ENCODE measurements at places on chromosomes 3 and 15. TPM values are rescaled to one million over a fixed set of nuclear protein-coding genes. Genes with fewer than 3 reads are reported as not detected.
A peak's percentile ranks its signal among the peaks of the same experiment; 100 is the strongest.

DNA sequence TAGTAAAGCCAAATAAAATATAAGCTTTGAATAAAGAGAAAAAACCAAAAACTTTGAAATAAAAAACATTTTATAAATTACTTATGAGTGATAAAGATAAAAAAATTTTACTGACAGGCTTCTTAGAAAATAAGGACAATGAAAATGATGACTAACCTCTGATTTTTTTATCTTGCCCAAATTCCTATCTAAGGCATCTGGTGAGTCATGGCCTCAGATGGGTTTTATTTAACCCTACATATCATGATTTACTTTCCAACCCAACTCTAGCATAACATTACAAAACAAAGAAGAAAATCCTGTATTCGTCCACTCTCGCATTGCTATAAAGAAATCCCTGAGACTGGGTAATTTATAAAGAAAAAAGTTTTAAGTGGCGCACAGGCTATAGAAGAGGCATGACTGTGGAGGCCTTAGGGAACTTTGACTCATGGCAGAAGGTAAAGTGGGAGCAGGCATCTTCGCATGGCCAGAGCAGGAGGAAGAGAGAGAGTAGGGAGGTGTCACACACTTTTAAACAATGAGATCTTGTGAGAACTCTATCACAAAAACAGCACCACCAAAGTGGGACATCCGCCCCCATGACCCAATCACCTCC lies 152.1 kb downstream of the NEK10 start:
- no peak for DNase-seq

CCRL2 gene
- polyA plus RNA-seq: 0.53 TPM

- no peak for DNase-seq
Observed at GRCh38 chr15:66819084-66819483, 117.0 kb downstream of the SMAD6 start.

NRG4 gene
- 0.78 TPM for polyA plus RNA-seq

DUOXA1 gene
- polyA plus RNA-seq: 1.5 TPM

GRCh38 chr15:83292317-83292716 lies 7.9 kb upstream of the BNC1 start:
- DNase-seq: no peak

NMB gene
- polyA plus RNA-seq: 10.5 TPM

DNA sequence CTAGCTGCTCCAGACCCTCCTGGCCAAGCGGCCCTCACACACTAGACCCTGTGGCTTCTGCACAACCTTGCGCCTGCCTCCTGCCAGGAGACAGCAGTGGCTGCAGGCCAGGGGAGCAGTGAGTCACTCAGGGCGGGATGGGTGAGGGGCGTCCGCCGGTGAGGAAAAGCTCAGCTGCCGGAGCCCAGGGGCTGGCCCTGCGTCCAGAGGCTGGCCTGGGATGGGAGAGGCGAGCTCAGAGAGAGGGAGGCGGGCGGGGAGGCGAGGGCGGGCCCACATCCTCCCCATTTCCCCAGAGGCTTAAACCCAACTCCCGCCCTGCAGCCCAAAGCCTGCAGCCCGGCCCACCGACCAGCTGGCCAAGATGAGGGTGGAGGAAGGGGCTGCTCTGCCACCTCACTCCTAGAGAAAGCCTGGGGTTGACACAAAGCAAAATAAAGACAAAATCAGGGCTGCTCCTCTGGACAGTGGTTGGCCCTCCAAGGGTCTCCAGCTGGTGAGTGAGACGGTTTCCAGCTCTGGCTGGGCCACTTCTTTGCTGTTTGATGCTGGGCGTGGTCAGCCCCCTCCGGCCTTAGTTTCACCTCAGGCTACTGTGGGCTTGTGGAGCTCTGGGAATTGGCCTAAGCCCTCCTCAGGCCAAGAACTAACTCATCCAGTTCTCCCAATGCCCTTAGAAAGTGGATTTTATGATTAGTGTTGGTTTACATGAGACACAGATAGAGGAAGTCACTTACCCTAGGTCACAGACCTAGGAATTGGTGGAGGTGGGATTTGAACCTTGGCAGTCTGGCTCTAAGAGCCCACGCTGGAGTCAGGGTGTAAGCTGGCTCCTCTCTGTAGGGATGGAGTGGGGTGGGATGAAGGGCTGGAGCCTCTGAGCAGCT lies 50.6 kb downstream of the IQSEC1 start:
- DNase-seq: peak; percentile 47

GRCh38 chr15:82047453-82048400 lies 1.9 kb upstream of the MEX3B start:
- peak; percentile 94 for DNase-seq

- DNase-seq: no peak
Observed at GRCh38 chr3:164984947-164985346, 93.3 kb downstream of the SI start.

DNA sequence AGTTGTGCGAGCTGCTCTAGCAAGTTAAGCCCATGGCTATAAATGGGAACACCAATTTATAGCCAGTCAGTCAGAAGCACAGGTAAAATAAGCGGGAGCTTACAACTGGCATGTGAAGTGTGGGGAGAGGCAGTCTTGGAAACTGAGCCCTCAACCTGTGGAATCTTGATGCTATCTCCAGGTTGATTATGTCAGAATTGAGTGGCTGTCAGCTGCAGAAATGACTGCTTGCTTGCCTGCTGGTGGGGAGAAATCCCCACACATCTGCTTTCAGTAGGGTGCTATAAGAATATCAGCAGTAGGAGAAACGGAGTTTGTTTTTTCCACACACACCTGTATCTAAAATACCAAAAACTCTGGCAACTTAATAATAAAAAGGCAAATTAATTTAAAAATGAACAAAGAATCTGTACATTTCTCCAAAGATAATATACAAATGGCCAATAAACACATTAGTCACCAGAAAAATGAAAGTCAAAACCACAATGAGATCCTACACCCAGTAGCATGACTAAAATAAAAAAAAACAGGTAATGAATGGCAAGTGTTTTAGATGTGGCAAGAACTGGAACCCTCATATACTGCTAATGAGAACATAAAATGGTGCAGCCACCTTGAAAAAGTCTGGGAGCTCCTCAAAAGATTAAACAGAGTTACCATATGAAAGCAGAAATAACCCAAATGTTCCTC lies 26.0 kb upstream of the MAP4 start:
- DNase-seq: no peak

DNA sequence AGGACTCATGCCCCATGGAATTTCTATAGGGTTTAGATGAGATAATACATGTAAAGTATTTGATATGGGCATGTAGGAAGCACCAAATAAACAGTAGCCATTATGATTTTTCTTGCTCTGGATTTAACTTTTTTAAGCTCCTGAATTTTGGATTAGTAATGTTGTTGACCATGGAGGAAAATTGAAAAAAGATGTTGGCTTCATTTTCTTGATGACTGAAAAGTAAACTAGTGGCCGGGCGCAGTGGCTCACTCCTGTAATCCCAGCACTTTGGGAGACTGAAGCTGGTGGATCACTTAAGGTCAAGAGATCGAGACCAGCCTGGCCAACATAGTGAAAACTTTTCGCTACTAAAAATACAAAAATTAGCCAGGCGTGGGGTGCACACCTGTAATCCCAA lies 120.3 kb downstream of the PTPRG start:
- DNase-seq: no peak

- no peak for DNase-seq
Observed at GRCh38 chr3:8450618-8451017, 51.0 kb upstream of the LMCD1 start.

DNA sequence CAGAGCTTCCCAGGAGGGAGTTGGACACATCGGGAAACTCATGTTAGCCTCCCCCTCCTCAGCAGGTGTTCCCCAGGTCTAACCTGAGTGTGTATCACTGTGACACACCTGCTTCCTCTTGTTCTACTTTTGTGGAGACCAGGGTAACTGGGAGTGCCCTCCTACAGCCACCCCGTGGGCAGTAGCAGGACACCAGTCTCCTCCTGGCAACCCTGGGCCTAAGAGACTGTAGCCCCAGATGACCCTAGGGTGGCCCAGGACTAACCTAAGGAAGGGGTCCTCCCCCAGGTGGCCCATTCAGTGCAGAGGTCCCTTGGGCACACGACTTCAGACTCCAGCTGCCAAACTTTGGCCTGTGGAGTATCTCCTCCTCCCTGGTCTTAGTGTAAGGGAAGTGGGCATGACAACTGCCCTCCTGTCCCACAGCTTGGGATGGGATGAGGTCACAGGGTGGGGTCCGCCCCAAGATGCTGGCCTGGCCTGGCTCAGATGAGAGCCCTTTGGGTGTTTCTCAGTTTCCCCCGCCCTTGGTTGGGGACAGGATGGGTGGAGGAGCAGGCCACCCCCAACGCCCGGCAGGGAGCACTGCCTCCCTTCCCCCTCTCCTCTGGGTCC lies 4.8 kb downstream of the CSK start:
- no peak for DNase-seq

GRCh38 chr3:99475229-99475628 lies 163.2 kb upstream of the COL8A1 start:
- DNase-seq: no peak

- DNase-seq: peak; percentile 15
Observed at GRCh38 chr3:175346573-175347356, 487.6 kb downstream of the NAALADL2 start.

- no peak for DNase-seq
Observed at GRCh38 chr15:91584895-91585294, 268.6 kb upstream of the SLCO3A1 start.

DNA sequence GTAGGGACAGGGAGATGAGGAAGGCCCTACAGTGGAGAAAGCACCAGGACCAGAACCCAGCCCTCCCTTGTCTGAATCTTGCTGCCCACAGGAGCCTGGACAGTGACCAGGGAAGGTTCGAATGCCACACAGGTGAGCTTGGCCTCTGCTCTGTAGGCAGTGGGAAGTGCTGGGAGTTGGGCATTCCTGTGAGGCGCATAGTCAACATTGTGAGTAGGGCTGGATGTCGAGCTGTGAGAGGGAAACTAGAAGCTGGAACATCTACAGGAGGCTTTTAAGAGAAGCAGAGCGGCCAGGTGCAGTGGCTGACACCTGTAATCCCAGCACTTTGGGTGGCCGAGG lies 20.3 kb upstream of the ALAS1 start:
- no peak for DNase-seq

Measured in brain (organoid and tissue), 16 donors.